ENCODE measurements at places on chromosomes 7 and 10.

- no peak for DNase-seq
Measured at GRCh38 chr10:112784022-112784461, 166.0 kb upstream of the TCF7L2 start.

GRCh38 chr7:39908973-39909372, 41.1 kb upstream of the CDK13 start:
- DNase-seq: no peak

GRCh38 chr7:142904128-142904527, 18.6 kb upstream of the TRPV6 start:
- no peak for DNase-seq

GRCh38 chr7:34165927-34166550, 260.7 kb downstream of the BMPER start:
- no peak for DNase-seq

GRCh38 chr7:55351263-55351662, 13.9 kb upstream of the LANCL2 start:
- no peak for DNase-seq
